Left lobe of liver (tissue), 2 donors: ENCODE measurements at places on chromosomes 2 and 18. TPM values are rescaled to one million over a fixed set of nuclear protein-coding genes. Genes with fewer than 3 reads are reported as not detected.

GRCh38 chr2:109144721-109145120, 15.7 kb downstream of the SH3RF3 start:
- DNase-seq: no peak

GRCh38 chr18:79973517-79973916, 9.1 kb downstream of the HSBP1L1 start:
- no peak for DNase-seq

GRCh38 chr2:228703152-228703551, 521.7 kb upstream of the SPHKAP start:
- DNase-seq: no peak

GPAT2 gene
- total RNA-seq: 1.3 TPM

DNA sequence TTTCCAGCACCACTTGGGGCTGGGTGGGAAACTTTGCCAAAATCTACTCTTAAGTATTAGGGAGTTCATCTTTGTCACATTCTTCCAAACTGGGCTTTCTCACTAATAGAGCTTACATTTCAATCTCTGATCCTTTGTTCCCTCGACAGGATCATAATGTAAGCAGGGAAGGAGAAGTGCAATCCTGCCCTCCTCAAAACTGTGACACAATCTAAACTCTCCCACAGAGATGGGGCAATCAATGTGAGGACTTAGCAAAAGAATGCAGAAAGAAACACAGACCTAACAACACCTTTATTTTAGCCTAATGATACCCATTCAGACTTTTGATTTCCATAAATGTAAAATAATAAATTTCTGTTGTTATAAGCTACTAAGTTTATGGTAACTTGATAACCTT, 40.8 kb downstream of the DSEL start:
- no peak for DNase-seq

FBLN7 gene
- 5.1 TPM for total RNA-seq

- DNase-seq: no peak
Observed at GRCh38 chr18:3660739-3661515, 211.0 kb downstream of the TGIF1 start.

GRCh38 chr2:8447610-8448221, 234.1 kb upstream of the ID2 start:
- no peak for DNase-seq

DNA sequence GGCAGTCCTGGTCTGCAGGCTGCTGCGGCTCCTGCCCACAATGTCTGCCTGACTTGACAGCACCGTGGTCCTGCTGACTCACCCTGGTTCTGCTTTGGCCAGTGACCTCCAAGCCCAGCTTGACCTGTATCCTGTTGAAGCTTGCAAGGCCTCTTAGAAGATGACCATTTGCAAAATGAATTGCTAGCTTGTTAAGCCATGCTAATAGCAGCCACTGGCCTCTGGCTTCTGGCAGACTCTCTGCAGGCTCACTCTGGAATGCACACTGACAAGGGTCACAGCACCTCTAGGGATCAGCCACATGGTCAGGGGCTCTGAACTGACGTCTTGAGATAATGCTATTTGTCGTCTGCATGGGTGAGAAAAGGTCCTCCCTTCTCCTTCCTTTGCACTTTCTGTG, 25.9 kb downstream of the CNGA3 start:
- DNase-seq: peak; percentile 21

DNA sequence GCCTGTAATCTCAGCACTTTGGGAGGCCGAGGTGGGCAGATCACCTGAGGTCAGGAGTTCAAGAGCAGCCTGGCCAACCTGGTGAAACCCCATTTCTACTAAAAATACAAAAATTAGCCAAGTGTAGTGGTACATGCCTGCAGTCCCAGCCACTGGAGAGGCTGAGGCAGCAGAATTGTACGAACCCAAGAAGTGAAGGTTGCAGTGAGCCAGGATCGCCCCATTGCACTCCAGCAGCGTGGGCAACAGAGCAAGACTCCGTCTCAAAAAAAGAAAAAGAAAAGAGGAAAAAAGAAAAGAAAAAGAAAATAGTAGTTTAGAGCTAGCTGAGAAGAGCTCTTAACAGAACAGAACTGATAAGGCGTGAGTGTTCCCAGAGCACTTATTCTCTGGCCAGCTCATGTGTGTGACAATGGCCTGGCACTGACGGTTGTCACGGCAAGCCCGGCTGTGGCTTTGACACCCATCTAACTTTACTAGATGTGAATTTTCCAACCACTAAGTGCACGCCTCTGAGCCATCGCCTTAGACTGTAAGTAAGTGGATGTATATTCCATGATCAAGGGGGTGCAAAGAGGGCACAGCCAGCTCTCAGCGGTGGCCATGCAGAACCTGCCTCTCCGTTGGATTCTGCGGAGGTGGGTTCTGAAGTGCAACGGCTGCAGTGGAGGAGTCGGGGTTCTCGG, 80.0 kb downstream of the ZNF516 start:
- no peak for DNase-seq

DNA sequence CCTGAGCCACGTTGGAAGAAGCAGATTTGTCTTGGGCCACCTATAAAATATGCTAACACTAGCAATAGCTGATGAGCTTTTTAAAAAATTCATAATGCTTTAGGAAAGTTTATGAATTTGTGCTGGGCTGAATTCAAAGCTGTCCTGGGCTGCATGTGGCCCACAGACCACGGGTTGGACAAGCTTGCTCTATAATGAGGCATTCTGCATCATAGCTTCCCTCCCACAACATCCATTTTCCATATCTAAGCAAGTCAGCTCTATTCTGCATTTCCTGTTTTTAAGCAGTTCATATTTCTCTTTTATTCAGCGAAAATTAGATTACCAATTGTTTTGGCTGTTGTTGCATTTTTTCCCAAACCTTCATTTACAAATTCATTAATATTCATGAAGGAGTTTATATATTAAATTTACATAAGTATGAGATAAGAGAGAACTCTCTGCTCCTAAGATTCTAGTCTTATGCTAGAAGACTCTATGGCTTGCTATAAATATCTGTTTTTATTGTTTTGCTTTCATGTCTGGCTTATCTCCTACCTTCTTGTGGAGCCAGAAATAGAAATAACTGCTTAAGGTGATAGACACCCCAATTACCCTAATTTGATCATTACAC, 114.5 kb upstream of the HNRNPA3 start:
- no peak for DNase-seq

UGT1A7 gene
- total RNA-seq: 4.1 TPM

GRCh38 chr18:74994502-74995418, 214.2 kb downstream of the PTGR3 start:
- no peak for DNase-seq

GRCh38 chr2:19238440-19239060, 119.9 kb downstream of the OSR1 start:
- DNase-seq: no peak

- DNase-seq: no peak
Observed at GRCh38 chr18:49123431-49123830, 172.7 kb upstream of the SMAD7 start.

DNA sequence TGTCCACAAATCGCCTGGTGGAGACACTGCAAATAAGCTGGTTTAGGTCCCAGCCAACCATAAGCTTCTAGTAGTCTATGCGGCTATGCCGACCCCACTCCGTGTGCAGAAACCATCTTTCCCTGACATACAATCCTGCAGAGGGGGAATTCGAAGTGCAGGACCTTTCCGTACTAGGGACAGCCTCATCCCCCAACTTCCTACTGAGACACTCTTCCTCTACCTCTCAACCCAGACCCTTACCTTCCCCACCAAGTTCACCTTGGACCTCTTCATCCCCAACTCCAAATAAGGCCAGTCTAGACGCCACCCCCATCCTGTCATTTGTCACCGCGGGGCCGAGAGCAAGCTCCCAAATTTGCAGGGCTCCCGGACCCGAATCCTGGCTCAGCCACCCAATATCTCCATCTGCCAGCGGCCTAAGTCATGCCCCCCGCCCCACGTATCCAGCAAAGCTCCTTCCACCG, 496 bp downstream of the SUCLG1 start:
- no peak for DNase-seq

TTN gene
- total RNA-seq: 1.1 TPM

DNA sequence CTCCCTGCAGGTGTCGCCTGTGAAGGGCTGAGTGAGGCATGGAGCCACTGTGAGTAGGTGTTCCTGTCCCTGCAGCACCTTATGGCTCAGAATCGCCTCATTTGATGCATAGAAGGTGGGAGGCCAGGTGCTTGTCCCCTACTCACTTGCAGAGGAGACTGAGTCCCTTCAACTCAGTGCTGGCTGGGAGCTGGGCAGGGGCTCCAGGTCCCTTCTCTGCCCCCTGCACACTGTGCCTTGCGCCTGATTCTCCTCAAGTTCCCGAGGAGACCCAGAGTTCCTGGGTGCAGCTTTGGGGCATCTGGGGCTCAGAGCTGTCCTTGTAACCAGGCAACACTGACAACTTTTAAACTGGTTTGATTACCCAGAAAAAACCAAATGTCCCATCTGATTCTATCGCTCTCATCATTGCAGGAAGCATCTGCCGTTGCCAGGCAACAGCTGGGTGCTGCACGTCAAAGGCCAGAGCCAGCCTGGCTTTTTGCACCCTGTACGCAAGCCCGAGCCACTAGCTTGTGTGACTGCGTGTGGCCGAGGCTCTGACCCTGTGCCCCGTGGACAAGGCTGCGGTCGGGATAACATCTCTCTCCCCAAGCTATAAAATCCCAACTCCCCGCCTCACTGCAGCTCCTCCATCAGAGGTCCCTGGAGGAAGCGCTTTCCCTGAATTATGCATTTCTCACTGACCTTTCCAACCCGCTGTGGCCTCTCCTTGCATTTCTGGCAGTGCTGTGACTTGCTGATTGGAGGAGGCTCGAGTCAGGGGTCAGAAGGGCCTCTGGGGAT, 130.8 kb upstream of the HDAC4 start:
- DNase-seq: no peak

DNA sequence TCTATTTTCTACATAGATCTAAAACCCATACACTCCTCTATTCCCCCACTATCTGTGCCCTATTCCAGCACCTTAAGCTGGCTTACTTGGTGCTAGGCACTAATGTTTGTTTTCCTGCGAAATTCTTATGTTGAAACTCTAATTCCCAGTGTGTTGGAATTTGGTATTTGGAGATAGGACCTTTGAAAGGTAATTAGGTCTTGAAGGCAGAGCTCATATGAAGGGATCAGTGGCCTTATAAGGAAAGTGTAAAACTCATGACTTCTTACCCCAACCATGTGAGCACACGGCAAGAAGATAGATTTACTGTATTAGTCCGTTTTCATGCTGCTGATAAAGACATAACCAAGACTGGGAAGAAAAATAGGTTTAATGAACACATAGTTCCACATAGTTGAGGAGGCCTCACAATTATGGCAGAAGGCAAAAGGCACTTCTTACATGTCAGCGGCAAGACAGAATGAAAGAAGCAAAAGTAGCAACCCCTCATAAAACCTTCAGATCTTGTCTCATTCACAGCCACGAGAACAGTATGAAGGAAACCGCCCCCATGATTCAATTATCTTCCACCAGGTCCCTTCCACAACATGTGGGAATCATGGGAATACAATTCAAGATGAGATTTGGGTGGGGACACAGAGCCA, 10.5 kb upstream of the LRATD1 start:
- no peak for DNase-seq

ALKAL2 gene
- 2.5 TPM for total RNA-seq

GPBAR1 gene
- total RNA-seq: 1.3 TPM

DNA sequence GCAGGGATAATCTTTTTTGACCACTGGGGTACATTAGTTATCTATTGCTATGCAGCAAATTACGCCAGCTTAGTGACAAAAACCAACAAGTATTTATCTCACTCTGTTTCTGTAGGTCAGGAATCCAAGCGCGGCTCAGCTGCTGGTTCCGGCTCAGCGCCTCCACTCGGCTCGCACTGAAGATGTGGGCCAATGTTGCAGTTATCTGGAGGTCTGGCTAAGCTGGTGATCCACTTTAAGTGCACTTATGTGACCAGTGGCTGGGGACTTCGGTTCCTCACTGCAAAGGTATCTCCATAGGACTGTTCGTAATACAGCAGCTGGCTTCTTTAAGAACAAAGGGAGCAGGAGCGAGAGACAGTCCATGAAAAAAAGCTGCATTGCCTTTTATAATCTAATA, 591.9 kb downstream of the TMEM182 start:
- no peak for DNase-seq
